ENCODE measurements at places on chromosomes 16 and 17.

- DNase-seq = no peak
These were observed 104.7 kb downstream of the SOCS1 start for GRCh38 chr16:11151156-11151884.

DNA sequence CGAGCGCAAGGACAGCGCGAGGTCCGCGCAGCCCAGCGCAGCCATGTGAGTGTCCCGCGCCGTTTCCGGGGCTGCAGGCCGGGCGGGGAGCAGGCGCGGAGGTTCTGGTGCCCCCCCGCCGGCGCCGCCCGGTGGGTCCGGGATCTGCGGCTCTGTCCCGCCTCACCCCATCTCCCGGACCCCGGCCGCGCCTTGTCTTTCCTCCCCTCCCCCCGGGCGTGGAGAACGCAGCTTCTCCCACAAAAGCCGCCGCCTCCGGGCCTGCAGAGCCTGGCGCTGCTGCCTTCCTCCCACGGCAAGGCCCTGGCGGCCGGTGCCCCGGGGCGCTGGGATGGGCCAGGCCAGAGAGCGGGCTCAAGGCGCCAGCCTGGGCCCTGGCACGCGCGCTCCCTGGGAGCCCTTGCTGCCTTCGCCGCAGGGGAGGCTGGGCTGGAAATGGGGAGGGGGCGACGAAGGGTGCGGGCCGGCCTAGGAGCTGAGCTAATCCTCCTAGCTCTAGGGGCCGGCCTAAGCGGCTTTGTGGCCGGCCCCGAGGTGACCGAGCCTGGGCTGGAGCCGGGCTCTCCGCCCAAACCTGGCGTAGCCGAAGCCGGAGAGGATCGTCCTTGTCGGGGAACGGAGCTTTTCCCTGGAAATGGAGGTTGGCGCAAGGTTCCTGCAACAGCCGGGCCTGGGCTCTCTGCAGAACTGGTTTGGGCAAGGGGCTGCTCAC lies 397 bp downstream of the RIPOR1 start:
- no peak for DNase-seq

DNA sequence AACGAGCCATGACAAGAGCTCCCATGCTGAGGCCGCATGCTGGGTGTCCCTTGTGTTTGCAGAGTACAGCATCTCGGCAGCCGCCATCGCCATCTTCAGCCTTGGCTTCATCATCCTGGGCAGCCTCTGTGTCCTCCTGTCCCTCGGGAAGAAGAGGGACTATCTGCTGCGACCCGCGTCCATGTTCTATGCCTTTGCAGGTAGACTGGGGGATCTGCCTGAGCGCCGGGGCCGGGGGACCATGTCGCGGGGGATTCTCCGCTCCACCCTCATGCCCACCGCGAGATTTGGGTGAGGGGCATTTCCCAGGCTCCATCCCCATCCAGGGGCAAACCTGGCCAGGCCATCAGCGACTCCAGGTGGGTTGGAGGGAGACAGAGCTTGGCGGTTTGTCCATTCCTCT lies 10.7 kb downstream of the CACNG1 start:
- no peak for DNase-seq

- no peak for DNase-seq
These were observed 94.5 kb upstream of the WSCD1 start for GRCh38 chr17:5975661-5976060.

GRCh38 chr17:33944412-33944811 lies 310.7 kb upstream of the CCL2 start:
- no peak for DNase-seq

GRCh38 chr16:83781-84615 lies 6.0 kb downstream of the MPG start:
- DNase-seq = no peak

GRCh38 chr16:24504472-24505345 lies 34.7 kb upstream of the RBBP6 start:
- DNase-seq = peak; percentile 15

DNA sequence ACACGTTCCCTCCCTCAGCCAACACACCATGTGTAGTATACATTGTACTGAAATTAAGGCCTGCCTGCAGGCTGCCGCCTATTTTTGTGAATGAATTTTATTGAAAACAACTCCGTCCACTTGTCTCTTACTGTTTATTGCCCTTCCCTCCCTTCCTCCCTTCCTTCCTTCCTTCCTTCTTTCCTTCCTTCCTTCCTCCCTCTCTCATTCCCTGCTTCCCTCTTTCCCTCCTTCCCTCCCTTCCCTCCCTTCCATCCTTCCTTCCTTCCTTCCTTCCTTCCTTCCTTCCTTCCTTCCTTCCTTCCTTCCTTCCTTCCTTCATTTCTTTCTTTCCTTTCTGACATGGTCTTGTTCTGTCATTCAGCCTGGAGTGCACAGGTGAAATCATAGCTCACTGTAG lies 2.3 kb downstream of the ITGAM start:
- no peak for DNase-seq

GRCh38 chr17:49730785-49731434 lies 23.1 kb upstream of the SLC35B1 start:
- no peak for DNase-seq

GRCh38 chr17:75837899-75838298 lies 6.3 kb downstream of the UNC13D start:
- DNase-seq = no peak

DNA sequence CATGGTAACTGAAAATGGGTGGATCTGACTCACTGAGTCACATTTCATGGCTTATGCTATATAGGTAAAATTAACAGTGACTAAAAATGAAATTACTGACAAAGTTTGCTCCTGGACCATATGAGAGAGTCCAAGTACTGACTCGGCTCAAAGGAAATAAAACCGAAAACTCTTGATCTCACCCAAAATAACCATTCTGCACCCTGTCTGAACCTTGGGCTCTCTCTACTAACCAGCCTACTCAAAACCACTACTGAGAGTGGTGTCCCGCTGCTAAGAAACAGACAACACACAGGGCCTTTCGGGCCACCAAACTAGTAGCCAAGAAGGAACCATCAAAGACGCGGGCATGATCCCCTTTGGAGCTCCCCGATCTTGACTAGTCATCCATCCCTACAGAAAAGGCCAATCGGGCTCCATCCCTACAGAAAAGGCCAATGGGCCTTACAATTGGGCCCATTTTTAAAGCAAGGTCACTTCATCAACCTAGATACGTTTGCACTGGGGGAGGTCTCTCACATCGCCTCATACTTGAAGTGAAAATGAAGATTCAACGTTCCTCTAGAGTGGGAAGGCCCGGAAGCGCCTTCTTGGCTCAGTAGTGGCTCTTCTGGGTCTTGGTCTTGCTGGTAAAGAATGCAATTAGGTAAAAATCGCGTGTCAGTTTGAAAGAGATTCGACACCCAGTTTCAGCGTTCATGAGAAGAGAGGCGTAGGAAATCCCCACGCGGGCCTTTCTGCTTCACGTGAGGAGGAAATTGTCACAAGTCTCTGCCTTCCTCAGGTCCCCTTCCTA lies 720 bp upstream of the ZPBP2 start:
- DNase-seq = peak; percentile 42

DNA sequence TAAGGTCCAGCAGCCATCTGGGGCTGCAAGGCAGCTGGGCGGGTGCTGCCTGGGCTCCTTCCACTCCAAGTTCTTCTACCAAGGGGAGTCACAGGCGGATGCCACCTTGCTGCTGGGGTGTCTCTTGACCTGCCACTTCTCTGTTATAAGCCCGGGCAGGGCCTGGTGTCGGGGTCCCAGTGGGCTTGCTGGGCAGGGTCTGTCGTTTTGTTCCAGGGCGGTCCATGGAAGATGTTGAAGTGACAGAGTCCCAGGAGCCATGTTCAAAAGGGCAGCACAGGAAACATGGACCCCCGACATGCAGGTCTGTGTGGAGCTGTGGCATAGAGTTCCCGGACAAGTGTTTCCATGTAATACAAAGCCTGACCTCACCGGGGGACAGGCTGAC lies 91.1 kb downstream of the TNFRSF13B start:
- no peak for DNase-seq

DNA sequence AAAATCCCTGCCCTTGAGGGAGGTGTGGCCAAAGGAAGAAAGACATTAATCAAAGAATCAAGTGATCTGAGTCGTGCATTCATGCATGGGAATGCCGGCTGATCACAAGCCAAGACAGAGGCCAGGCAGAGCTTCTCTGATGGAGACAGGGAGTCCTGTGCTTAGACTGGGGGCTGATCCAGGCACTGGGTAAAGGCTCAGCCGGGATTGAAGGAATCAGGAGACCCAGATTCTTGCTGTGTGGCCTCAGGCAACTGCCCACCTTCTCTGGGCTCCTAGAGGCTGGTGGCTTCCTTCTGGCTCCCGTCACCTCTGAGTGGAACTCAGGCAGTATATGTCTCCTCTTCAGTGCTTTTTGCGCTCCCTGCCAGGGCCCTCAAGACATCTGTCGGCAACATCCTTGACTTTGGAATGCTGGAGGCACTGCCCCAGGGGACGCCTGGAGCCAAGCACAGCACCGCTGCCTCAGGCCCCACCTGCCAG lies 17.7 kb downstream of the RAI1 start:
- DNase-seq = no peak

GRCh38 chr16:52492789-52493357 lies 54.1 kb downstream of the TOX3 start:
- DNase-seq = no peak

GRCh38 chr17:78372841-78373240 lies 5.6 kb upstream of the PGS1 start:
- no peak for DNase-seq

Data from stimulated activated CD4-positive, alpha-beta T cell treated with anti-CD3 and anti-CD28 coated beads, Interleukin-1b, Interleukin-23, amount 100 ng/mL, for 4 hours (primary cell).